ENCODE measurements at places on chromosomes 13 and 19.
A peak's percentile ranks its signal among the peaks of the same experiment; 100 is the strongest.

DNA sequence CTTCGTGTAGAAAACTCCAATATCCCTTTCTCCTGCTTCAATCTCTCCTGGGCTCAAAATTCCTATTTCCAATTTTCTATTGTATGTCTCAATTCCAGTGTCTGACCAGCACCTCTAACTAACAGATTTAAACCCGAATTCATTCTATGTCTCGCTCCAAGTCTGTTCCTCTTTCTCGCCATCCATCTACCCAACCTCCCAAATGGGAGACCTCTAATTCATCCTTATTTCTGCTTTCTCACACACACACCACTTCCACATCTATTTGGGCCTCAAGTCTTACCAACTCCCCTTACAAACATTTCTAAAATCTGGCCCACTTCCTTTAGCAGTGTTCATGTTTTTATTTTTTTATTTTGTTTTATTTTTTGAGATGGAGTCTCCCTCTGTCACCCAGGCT is 53.3 kb downstream of the MBD3L2B start:
- no peak for DNase-seq
- no peaks in the 10 kb centered on the region for H3K36me3 ChIP-seq
- no peaks in the 10 kb centered on the region for H3K4me1 ChIP-seq
- H3K27ac ChIP-seq = no peak overlapping the region

DNA sequence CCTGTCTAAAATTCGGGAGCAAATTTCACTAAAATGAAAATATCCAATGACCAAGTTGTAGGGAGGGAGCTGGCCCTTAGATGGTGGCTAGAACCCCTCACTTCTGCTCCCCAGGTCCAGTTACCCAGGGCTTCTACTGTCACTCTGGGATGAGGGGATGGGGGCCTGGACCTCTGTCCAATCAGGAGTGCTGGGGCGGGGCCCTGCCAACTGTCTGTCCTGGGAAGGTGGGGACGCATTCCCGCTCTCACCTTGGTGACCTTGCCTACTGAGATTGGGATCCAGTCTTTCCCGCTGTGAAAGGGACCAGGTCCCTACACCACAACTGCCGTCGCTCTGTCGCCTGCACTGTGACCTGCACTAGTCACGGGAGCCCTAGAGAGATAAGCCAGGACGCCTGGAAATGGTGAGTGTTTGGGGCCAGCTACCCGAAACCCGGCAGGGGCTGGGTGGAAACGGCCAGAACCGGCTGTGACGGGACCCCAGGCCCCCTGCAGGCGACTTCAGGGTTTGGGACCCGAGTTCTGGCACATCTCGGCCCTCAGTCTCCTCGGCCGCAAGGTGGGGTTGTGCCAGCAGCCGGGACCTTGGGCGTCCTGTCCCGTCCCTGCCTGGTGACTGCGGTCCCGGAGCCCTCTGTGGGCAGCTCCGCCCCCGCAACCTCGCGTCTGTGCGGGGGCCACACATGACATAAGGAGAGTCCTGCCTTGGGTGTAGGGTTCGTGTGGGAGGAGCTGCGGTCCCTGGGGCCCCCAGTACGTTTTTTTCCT is 22.8 kb downstream of the ZNF20 start:
- H3K27ac ChIP-seq = no peak overlapping the region
- no peak overlapping the region for H3K4me3 ChIP-seq
- H3K4me1 ChIP-seq = no peaks in the 10 kb centered on the region
- no peaks in the 10 kb centered on the region for H3K27me3 ChIP-seq

- H3K36me3 ChIP-seq = peaks cover 5% of the 10 kb centered on the region
- no peak for DNase-seq
- no peaks in the 10 kb centered on the region for H3K4me1 ChIP-seq
- H3K27me3 ChIP-seq = no peaks in the 10 kb centered on the region
- H3K27ac ChIP-seq = no peak overlapping the region
- H3K4me3 ChIP-seq = no peak overlapping the region
These were observed 106.7 kb downstream of the KDM4B start for GRCh38 chr19:5075597-5075996.

GRCh38 chr13:107568181-107568580 is 647.2 kb downstream of the LIG4 start:
- H3K36me3 ChIP-seq = no peaks in the 10 kb centered on the region
- DNase-seq = no peak
- no peak overlapping the region for H3K4me3 ChIP-seq
- no peak overlapping the region for H3K27ac ChIP-seq
- no peaks in the 10 kb centered on the region for H3K4me1 ChIP-seq
- no peaks in the 10 kb centered on the region for H3K27me3 ChIP-seq

- H3K27me3 ChIP-seq = no peaks in the 10 kb centered on the region
- no peak overlapping the region for H3K27ac ChIP-seq
- H3K4me1 ChIP-seq = peaks cover 4% of the 10 kb centered on the region
- no peak overlapping the region for H3K4me3 ChIP-seq
- no peak for DNase-seq
- no peaks in the 10 kb centered on the region for H3K36me3 ChIP-seq
These were observed 21.1 kb upstream of the NDUFS7 start for GRCh38 chr19:1362387-1363257.

DNA sequence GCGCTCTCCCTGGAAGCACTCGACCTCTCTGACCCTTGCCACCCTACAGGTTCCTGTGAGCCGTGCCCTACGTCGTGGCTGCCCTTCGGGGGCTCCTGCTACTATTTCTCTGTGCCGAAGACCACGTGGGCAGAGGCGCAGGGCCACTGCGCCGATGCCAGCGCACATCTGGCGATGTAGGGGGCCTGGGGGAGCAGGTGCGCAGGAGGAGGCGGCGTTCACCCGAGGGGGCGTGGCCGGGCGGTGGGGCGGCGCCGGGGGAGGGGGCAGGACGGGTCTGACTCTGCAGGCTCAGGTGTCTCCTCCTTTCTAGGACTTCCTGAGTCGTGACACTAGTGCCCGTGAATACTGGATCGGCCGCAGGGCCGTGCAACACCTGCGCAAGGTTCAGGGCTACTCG is 26.4 kb downstream of the CLEC4M start:
- H3K4me1 ChIP-seq = peaks cover 11% of the 10 kb centered on the region
- H3K27me3 ChIP-seq = peaks cover 6% of the 10 kb centered on the region
- H3K4me3 ChIP-seq = peak overlapping the region; percentile 39
- DNase-seq = no peak

GRCh38 chr19:46481947-46482346 is 10.6 kb upstream of the PNMA8A start:
- no peaks in the 10 kb centered on the region for H3K4me1 ChIP-seq
- no peaks in the 10 kb centered on the region for H3K27me3 ChIP-seq
- H3K36me3 ChIP-seq = no peaks in the 10 kb centered on the region
- no peak for DNase-seq
- no peak overlapping the region for H3K27ac ChIP-seq
- H3K4me3 ChIP-seq = no peak overlapping the region
